Skeletal muscle cell (primary cell): ENCODE measurements at places on chromosomes 12 and 14.

DNA sequence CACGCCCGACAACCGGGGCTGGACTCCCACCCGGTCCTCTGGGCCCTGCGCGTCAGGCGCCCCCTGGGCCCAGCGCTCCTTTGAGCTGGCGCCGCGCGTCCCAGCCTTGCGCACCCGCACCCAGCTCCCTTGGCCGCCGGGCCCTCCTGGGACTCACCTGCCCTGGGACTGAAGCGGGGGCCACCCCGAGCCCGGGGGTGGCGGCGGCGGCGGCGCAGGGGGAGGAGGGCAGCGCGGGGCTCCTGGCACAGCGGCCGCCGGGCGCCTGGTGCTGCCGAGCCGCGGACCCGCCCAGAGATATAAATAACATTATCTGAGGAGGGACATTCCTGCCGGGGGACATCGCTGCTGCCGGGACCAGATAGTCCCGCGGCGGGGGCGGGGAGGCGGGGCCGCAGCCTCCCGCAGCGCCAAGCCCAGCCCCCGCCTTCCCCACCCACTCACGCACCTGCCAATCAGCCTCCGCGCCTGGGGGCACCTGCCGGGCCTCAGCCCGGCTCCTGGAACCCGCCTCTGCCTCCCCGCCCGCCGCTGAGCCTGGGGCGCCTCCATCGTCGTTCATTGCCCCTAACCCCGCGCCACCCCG, at the start of gene SPTB:
Gene SPTB, minus strand, starts transcription at position 273 of the 586 bp plus-strand sequence. CDS start 56,813 bp downstream, outside the sequence.
- DNase-seq = no peak

- no peak for DNase-seq
Observed at GRCh38 chr12:122354958-122355641, 67.4 kb downstream of the CLIP1 start.

DNA sequence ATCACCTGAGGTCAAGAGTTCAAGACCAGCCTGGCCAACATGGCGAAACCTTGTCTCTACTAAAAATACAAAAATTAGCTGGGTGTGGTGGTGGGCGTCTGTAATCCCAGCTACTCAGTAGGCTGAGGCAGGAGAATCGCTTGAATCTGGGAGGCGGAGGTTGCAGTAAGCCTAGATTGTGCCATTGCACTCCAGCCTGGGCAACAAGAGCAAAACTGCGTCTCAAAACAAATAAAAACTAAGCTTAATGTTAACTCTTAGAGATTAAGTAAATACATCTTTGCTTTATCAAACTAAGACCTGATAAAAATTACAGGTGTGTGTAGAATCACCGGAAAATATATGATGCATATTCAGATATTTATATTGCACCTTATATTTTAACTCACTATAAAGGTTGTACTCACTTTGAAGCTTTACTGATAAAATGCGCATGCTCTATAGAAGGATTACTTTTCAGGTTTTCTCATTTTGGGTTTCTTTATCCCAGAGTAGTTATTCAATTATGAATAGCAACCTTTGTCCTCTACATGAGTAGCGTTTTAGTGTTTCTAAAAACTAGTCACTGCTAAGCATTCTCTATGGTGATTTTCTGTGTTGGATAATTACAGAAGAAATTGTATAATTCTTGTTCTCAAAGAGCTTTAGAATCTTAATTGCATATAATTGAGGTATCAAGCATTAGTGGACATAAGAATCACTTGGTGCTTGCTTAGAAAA, 9.4 kb downstream of the ARID4A start:
- no peak for DNase-seq

- no peak for DNase-seq
Observed at GRCh38 chr14:65222440-65222858, 120.1 kb upstream of the MAX start.

DNA sequence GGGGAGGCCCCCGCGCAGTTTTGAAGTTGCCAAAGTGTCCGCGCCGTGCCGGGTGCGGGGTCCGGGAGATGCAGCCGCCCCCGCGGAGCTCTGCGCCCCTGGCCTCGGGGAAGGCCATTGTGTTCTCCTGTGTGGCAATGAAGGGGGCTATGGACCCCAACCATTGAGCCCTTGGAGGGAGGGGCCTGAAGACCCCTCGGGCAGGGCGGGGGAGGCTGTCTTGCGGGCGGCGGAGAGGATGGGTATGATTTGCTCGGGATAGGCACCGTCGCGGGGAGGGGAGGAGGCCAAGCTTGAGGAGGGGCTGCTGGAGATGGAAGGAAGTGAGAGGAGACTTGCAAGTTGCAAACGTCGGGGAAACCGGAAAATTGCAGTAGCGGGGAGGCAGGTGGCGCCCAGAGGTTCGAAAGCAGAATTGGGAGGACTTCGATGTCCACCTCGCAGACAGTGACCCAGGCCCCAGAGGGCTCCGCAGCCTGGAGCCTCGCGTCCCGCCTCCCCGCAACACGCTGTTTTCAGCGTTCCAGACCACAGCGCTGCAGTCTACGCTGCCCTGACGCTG, 25.4 kb downstream of the BCL11B start:
- no peak for DNase-seq
